ENCODE measurements at places on chromosomes 12 and 14.

DNA sequence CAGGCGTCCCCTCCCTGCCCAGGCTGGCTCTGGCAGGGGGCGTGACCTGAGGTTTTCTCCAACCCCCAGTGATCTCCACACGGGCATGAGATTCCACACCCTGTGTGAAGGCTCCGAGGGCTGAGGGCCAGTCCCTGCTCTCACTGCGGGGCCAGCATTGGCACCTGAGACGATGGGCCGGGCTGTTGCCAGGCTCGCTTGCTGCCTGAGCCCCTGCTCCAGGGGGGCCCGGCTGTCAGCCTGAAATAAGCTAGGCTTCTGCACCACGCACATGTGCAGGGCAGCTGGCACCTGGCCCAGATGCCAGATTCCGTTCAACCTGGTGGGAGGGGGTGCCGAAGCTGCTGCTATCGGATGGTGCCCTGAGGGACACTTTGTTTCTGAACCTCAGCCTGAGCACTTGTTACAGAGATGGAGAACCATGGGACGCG is 196.5 kb upstream of the PRMT8 start:
- DNase-seq, result no peak

DNA sequence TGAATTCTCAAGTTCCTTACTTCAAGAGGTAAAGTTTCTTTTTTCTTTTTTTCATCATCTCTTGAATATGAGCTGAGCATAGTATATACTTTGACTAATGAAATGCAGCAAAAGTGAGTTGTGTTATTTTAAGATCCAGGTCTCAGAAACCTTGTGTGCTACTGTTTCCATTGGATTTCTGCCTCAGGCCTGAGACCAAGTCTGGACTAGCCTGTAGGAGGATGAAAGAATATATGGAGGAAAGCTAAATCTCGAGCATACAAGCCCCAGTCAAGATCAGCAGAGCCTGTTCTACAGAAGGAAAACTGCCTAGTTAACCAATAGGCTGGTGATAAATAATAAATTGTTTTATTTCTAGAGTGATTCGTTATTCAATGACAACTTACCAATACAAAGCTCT is 652.5 kb downstream of the C12orf50 start:
- no peak for DNase-seq

DNA sequence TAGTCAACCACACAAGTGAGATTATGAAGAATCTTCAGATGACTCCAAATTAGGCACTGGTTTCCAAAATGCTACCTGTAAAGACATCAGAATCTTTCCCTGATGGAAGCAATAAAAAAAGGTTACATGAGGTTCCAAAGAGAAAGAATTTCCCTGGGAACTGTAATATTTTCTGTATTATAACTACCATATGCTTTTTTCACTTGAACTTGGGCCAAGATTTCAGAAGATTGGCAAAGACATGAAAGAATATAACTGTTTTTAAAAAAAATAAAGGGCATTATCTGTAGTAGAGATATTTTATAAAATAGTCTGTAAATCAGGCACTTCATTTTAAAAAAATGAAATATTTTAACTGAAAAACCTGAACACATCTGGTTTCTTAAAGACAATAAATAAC is 12.9 kb downstream of the HECTD1 start:
- DNase-seq, result no peak

GRCh38 chr12:81866081-81866480 is 106.9 kb upstream of the PPFIA2 start:
- no peak for DNase-seq

DNA sequence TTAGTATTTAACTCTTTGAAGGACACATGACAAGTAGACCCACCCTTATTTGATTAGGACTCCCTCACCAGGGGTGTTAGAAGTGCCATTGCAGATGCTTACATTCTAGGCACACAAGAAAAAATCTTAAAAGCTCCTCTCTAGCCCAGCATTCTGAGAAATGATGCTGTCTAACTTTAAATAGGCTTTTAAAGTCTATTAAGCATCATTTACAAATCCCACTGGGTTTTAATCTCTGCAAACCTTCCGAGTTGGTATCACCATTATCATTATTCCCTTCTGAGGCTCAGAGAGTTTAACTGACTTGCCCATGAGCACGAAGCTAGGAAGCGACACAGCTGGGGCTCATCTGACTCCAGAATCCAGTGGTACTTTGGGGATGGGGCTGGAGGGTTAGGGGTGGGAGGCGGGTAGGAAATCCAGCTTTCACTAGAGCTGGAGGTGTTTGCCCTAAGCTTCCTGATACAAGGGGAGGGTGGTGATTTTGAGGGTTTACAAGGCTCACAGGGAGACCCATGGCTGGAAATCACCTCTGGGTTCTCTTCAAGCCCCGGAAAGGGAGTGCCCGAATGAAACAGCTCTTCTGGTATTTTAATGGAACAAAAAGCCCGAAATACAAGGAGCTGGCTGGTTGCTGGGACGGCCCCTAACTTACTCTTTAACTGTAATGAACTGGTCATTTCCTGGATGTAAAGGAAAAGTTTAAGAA is 109.2 kb upstream of the FUT8 start:
- no peak for DNase-seq

GRCh38 chr14:74403619-74404417 is 22.2 kb downstream of the SYNDIG1L start:
- no peak for DNase-seq

DNA sequence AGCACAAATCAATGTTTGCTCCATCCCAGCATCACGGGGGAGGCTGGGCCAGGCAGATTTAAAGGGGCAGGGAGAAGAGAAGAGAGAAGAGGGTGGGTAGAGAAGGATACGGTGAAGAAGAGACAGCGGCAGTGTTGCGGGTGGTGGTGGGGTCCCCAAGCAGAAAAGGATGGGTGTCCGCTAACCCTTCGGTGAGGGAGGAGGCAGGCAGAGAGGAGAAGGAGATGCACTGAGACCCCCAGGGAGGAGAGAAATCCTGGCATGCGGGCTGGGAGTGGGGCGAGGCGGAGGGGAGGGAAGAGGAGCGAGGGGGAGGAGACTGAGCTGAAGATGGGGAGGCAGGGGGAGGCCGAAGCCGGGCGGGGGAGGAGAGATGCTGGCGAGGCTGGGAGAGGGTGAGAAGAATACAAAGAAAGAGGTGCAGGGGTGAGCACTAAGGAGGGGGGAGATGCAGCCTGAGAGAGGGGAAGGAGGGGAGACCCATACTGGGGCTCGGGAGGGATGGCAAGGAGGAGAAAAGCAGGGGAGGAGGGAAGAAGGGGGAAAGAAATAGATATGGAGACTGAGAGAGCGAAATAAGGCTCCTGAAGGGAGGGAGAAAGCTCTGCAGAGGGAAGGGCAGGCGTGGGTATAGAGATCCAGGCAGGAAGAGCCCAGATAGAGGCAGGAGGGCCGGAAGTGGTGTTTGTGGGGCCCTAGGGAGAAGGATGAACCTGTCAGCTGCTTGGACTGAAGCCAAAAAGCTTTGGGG is at the start of gene JPH4:
TSS of gene JPH4 (minus strand) at position 231 of the 751 bp plus-strand sequence. CDS start 1,337 bp downstream, outside the sequence.
- no peak for DNase-seq

DNA sequence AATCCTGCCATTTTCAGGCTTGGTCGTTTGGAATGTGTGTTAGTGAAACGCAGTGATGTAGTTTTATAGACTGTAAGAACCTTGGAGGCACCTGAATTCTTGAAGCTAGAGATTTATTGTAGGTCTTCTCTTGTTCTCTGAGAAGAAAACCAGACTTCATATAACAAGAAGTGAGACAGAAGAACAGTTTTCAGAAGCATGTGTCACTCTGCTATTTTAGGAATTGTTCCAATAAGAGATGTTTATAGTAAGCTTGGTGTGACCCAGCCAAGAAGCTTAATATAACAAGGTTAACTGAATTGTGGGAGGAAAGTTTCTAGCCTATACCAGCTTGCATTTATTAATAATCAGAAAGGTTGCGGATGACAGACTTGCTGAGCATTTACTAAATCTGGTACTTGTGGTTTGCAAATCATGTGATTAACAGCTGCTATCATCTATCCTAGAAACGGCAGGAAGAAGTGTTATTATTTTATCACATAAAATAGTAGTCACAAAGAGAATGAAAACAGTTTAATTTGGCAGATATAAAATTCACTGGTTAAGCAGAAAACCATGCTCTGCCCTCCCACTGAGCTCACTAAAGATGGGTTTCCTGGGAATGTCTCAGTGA is 49.2 kb upstream of the BCAT1 start:
- DNase-seq, result no peak

DNA sequence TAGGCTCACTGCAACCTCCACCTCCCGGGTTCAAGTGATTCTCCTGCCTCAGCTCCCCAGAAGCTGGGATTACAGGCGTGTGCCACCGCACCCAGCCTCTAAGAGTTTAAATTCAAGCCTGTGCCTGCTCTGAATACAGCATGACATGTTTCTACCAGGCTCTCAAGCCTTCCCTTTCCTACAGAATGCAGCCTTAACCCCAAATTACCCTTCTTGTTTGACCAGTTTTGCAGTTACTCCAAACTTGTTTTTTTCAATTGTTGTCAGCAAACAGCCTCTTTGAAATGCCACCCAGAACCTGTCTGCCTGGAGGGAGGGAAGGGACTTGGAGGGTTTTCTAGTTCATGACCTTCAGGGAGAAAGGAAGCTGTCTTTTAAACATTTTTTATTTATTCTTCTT is 15.4 kb downstream of the GLTP start:
- peak; percentile 74 for DNase-seq

- no peak for DNase-seq
These were observed 108.4 kb downstream of the RFLNA start for GRCh38 chr12:124403273-124403672.

DNA sequence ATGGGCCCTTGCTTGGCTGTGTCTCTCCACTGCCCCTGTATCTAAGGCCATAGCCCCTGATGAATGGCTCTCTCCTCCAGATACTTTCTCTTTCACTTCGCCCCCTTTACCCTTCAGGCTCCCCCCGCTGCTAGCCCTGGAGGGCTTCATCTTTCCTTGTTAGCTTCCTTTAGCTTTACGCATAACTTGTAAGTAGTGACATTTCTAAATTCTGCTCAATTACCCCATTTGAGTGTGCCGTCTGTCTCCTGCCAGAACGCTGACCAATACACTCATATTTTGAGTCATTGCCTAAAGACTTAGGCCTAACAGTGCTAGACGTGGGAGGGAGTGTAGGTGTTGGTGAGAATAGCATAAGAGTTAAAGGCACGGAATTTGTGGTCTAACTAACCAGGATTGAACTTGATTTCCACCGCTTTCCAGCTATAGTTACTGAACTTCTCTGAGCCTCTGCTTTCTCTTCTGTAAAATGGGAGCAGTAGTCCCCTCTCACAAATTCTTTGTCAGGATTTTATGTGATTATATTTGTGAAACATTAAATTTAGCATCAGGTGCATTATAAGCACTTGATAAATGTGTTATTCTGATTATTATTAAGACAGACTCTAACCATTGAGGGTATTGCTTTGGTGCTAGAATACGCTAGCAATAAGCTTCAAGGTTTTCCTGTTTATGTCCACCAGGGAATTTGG is 129.3 kb downstream of the ZFP36L1 start:
- DNase-seq, result no peak

- no peak for DNase-seq
These were observed 88.5 kb downstream of the GPHN start for GRCh38 chr14:66596241-66596985.

- no peak for DNase-seq
These were observed 151.2 kb upstream of the C14orf180 start for GRCh38 chr14:104428333-104428851.

DNA sequence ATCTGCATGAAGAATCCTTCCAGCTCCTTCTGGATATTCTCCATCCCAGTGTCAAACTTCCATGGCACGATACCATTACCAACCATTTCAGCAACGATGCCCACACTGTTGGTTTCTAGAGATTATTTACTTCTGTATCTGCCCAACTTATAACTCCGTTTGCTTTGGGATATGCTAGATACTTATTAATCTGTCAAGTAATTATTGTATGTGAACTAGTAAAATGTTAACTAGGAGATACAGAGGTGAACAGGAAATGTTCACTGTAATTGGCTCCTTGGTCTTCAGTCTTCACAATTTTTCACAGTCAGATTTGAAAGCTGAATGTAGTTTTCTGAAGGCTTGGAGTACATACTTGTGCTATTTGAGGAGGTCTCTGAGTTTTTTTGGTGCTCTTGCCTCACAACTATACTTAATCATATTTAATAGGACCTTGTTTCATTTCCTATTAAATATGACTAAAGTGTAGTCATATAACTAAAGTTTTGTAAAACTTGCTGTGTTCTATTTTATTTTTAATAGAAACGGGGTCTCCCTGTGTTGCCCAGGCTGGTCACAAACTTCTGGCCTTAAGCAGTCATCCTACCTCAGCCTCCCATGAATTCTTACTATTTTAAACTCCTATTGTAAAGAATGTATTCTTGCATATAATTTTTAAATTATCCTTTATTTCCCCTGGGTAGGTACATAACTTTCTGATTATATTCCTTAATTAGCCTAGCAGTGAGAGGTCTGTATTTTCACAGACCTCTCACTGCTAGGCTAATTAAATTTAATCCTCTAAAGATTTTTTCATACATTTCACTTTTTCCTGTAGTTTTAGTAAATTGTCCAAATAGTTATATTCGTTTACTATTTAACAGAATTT is 79.7 kb downstream of the FGD4 start:
- DNase-seq, result no peak

DNA sequence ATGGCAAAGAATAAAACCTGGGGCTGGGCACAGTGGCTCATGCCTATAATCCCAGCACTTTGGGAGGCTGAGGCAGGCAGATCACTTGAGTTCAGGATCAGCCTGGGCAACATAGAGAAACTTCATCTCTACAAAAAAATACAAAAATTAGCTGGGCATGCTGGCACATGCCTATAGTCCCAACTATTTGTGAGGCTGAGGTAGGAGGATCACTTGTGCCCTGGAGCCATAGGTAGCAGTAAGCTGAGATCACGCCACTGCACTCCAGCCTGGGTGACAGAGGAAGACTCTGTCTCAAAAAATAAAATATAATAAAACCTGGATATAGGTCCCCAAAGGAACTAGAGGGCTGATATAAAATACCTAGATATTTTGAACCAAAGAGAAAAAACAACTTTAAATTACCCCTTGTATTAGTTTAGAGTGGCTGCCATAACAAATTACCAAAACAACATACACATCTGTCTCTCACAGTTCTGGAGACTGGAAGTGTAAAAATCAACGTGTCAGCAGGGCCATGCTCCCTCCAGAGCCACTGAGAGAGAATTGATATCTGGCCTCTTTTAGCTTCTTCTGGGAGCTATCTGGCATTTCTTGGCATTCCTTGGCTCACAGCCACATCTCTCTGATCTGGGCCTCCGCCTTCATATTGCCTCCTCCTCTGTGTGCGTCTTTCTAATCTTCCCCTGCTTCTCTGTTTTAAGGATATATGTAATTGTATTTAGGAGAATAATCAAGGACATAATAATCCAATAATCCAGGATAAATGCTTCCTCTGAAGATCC is 47.9 kb upstream of the ATF7IP start:
- no peak for DNase-seq
